ENCODE measurements at places on chromosomes 2 and 18. TPM values are rescaled to one million over a fixed set of nuclear protein-coding genes. Genes with fewer than 3 reads are reported as not detected.

SERPINB13 gene
- 0.46 TPM for total RNA-seq

ABCG5 gene
- not detected for total RNA-seq

ADCYAP1 gene
- total RNA-seq: not detected

GRCh38 chr2:225164401-225165050 lies 122.3 kb upstream of the DOCK10 start:
- H3K27me3 ChIP-seq: no peaks in the 10 kb centered on the region
- no peak overlapping the region for H3K4me3 ChIP-seq
- no peaks in the 10 kb centered on the region for H3K4me1 ChIP-seq
- no peaks in the 10 kb centered on the region for H3K36me3 ChIP-seq
- no peak overlapping the region for H3K27ac ChIP-seq
- no peak for DNase-seq
